ENCODE measurements at places on chromosomes 2 and 18. TPM values are rescaled to one million over a fixed set of nuclear protein-coding genes. Genes with fewer than 3 reads are reported as not detected.

The DQX1 gene
- total RNA-seq, result 2.7 TPM

- H3K36me3 ChIP-seq, result no peaks in the 10 kb centered on the region
- no peak overlapping the region for H3K4me3 ChIP-seq
- H3K27ac ChIP-seq, result no peak overlapping the region
- DNase-seq, result no peak
- no peaks in the 10 kb centered on the region for H3K27me3 ChIP-seq
Measured at GRCh38 chr2:142270291-142270690, 139.5 kb upstream of the LRP1B start.

GRCh38 chr2:111678651-111679050, 205.3 kb downstream of the ANAPC1 start:
- H3K36me3 ChIP-seq, result no peaks in the 10 kb centered on the region
- H3K4me1 ChIP-seq, result peaks cover 7% of the 10 kb centered on the region
- no peak for DNase-seq

The CD8B2 gene
- total RNA-seq, result not detected

The CROCC2 gene
- total RNA-seq, result not detected

- H3K4me3 ChIP-seq, result no peak overlapping the region
- H3K27ac ChIP-seq, result no peak overlapping the region
- DNase-seq, result no peak
- H3K27me3 ChIP-seq, result no peaks in the 10 kb centered on the region
- peaks cover 14% of the 10 kb centered on the region for H3K4me1 ChIP-seq
Measured at GRCh38 chr2:2739231-2739795, 408.2 kb upstream of the MYT1L start.

GRCh38 chr18:3120356-3120755, 99.4 kb downstream of the MYOM1 start:
- no peak overlapping the region for H3K4me3 ChIP-seq
- H3K4me1 ChIP-seq, result peaks cover 5% of the 10 kb centered on the region
- no peak overlapping the region for H3K27ac ChIP-seq
- DNase-seq, result no peak

DNA sequence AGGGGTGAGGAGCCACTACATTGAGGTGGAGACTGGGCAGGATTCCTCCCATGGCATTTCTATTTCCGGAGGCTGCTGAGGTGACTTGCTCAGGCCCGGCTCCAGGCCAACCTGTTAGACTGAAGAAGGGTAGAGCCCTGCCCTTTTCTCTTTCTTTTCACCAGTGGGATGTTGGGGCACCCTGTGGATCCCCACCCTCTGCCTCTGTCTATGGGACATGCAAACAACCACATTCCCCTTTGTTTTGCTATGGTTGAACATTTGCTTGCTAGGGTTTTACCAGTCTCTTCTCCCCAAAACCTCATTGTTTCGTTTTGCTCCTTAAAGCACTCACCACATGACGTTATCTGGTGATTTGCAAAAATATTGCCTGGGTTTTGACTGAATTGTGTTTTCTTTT, 183.3 kb downstream of the ARL4C start:
- H3K27ac ChIP-seq, result no peak overlapping the region
- no peaks in the 10 kb centered on the region for H3K27me3 ChIP-seq
- H3K4me3 ChIP-seq, result no peak overlapping the region
- no peak for DNase-seq

The MPV17 gene
- total RNA-seq, result 51.8 TPM

The GCC2 gene
- 15.1 TPM for total RNA-seq

The VIL1 gene
- 3.3 TPM for total RNA-seq

The NDC80 gene
- 1.1 TPM for total RNA-seq
